Smooth muscle cell of bladder (primary cell): ENCODE measurements at places on chromosomes 12 and 14. TPM values are rescaled to one million over a fixed set of nuclear protein-coding genes. Genes with fewer than 3 reads are reported as not detected.

FGF6 gene
- total RNA-seq = not detected in 2 replicates

FIGNL2 gene
- total RNA-seq = under 0.01 TPM in 1 of 2 replicates, not detected in the other

SOAT2 gene
- 0.09 TPM in 1 of 2 replicates, not detected in the other for total RNA-seq

CNTN1 gene
- 0.28 and 0.65 TPM in 2 replicates for total RNA-seq

TCL1A gene
- not detected in 2 replicates for total RNA-seq

GPR132 gene
- under 0.01 and 0.55 TPM in 2 replicates for total RNA-seq

PIANP gene
- total RNA-seq = 0.09 TPM in 1 of 2 replicates, not detected in the other

TBX5 gene
- total RNA-seq = 1.3 and 1.6 TPM in 2 replicates

TM9SF1 gene
- total RNA-seq = 50.9 and 58.4 TPM in 2 replicates

TDRD9 gene
- 0.37 and 0.57 TPM in 2 replicates for total RNA-seq

KCNH3 gene
- under 0.01 and 0.09 TPM in 2 replicates for total RNA-seq

SELPLG gene
- total RNA-seq = 0.85 and 2.0 TPM in 2 replicates

LRTM2 gene
- not detected in 2 replicates for total RNA-seq

AREL1 gene
- 23.5 and 24.4 TPM in 2 replicates for total RNA-seq

MVK gene
- total RNA-seq = 17.3 and 20.5 TPM in 2 replicates

NOVA1 gene
- total RNA-seq = 1.4 and 1.6 TPM in 2 replicates

BAG5 gene
- 25.2 and 30.4 TPM in 2 replicates for total RNA-seq

OLR1 gene
- 0.92 and 3.1 TPM in 2 replicates for total RNA-seq

KLRK1 gene
- total RNA-seq = not detected in 2 replicates

ZDHHC22 gene
- not detected in 2 replicates for total RNA-seq

ATXN3 gene
- 60.0 and 74.2 TPM in 2 replicates for total RNA-seq

RBP5 gene
- total RNA-seq = not detected in 2 replicates

C1QL4 gene
- total RNA-seq = under 0.01 TPM in 1 of 2 replicates, not detected in the other

KRT73 gene
- not detected in 2 replicates for total RNA-seq

KRT7 gene
- 16.1 and 53.3 TPM in 2 replicates for total RNA-seq

USP44 gene
- 6.0 and 13.8 TPM in 2 replicates for total RNA-seq

MORN3 gene
- total RNA-seq = 0.57 and 0.65 TPM in 2 replicates

LALBA gene
- not detected in 2 replicates for total RNA-seq

SLC10A1 gene
- not detected in 2 replicates for total RNA-seq

RNASE1 gene
- 0.09 TPM in 1 of 2 replicates, not detected in the other for total RNA-seq

VWF gene
- total RNA-seq = 0.85 and 3.7 TPM in 2 replicates

CCDC175 gene
- not detected in 2 replicates for total RNA-seq

DDX23 gene
- 79.4 and 91.2 TPM in 2 replicates for total RNA-seq

TXNRD1 gene
- 703 and 1,091 TPM in 2 replicates for total RNA-seq

AQP6 gene
- under 0.01 TPM in 1 of 2 replicates, not detected in the other for total RNA-seq

SLC22A17 gene
- 19.5 and 25.0 TPM in 2 replicates for total RNA-seq

PGF gene
- total RNA-seq = 1.7 and 3.5 TPM in 2 replicates

MGST1 gene
- total RNA-seq = 66.4 and 69.8 TPM in 2 replicates

ADCY4 gene
- total RNA-seq = 3.4 and 5.3 TPM in 2 replicates

MYBPC1 gene
- not detected in 2 replicates for total RNA-seq

FOXN4 gene
- total RNA-seq = not detected in 2 replicates

GIT2 gene
- total RNA-seq = 27.7 and 35.8 TPM in 2 replicates

METTL1 gene
- 3.8 and 9.1 TPM in 2 replicates for total RNA-seq

EML1 gene
- 62.0 and 77.8 TPM in 2 replicates for total RNA-seq
